ENCODE measurements at places on chromosomes 16 and 17.

DNA sequence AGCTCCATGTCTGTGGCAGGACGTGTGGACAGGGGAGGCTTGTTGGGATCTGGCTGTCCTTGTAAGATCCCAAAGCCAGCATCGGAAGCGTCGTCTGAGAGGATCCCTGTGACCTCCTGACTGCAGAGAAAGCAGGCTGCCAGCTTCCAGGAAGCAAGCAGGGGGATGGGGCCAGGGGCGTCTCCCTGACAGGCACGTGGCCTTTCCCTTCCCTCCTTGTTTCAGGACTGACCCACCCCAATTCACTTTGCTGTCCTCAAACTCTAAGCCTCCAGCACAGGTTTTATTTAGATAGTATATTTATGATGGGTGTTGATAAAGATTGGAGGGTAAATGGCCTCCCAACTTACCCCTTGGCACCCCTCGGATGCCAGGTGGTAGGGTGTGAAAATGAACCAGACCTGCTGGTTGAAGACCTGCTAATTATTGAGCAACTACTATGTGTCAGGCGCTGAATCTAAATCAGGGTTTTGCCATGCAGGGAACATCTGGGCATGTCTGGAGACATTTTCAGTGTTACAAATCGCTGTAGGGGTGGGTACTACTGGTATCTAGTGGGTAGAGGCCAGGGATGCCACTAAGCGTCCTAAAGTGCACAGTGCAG, 24.5 kb downstream of the SOCS1 start:
- DNase-seq = no peak

DNA sequence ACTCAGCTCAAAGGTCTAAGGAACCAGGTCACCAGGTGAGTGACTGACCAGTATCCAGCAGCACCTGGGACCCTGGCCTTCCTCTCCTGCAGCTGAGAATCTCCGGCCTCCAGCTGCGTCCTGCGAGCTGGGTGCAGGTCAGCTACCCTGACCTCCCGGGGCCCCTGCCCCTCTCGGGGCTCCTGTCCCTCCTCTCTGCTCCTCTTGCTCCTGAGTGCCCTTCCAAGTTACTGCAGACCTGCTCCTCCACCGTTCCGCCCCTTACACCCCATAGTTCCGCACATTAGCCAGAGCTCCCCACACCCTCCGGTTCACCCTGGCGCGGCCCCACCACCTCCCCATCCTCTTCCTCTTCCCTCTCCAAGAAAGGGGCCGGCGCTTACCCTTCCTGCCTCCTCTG, 10.6 kb downstream of the FOXJ1 start:
- no peak for DNase-seq

GRCh38 chr16:12305847-12306801, 329.6 kb downstream of the SNX29 start:
- DNase-seq = no peak

- no peak for DNase-seq
Observed at GRCh38 chr17:77117415-77117814, 23.4 kb upstream of the SEC14L1 start.

DNA sequence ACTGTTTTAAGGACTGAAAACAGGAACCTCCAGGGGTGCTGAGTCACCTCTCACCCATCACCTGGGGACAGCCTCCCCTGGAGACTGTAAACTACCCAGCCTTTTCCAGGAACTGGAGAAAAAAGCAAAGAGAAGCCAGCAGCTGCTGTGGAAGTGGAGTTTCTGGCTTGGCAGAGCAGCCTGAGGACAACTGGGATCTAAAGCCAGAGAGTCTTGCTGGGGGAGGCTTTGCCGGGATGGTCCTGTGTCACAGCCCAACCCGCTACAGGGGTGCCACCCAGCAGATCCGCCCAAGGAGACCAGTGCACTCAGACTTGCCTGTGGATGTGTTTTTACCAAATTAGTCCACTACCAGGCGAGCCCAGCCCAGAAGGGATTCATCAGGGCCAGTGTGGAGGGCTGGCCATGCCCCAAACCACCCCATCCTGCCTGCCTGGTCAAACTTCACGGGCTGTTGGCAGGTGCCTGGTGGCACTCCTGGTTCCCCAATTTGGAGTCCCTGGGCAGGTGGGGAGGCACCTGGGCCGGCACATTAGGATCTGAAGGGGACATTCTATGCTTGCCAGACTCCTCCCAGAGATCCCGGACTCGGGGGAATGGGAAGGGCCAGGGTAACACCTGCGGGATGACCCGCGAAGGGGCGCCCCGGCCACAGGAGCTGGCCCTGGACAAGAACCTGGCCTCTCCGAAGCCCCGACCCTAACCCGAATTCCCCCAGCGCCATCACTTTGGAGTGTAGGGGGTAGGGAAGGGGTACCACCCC, 771 bp downstream of the MSRB1 start:
- no peak for DNase-seq

- DNase-seq = no peak
Observed at GRCh38 chr17:72970797-72971196, 121.7 kb downstream of the SLC39A11 start.

- no peak for DNase-seq
Observed at GRCh38 chr17:64723781-64724180, 61.7 kb upstream of the SMURF2 start.

DNA sequence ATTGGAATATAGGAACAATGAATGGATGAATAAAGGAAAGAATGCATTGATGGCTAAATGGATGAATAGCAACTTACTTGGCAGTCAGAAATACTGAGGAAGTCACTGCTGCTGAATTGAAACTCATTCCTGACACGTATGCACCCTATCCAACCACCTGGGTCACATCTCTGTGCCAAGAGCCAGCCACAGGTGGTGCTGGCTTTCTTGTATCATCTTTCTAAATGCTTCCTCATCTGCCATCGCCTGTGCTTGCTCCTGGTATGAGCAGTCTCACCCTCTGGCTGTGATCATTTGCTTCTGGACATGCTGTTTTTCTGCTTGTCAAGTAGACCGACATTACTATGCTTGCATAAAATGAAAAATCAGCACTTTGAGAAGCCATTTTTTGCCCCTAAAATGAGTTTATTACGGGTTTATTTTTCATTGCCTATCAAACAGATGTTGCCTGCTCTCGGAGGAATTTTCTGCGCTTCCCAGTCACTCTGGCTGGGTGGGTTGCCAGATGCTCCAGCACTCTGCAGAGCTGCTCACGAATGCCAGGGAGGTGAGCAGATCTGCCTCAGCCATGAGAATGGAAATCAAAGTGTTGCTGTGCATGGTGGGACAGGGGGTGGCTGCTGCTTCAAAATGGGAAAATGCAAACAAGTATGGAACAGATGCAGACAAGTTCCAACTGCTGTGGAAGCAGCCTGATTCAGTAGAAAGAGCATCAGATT, 1349.6 kb upstream of the CDH8 start:
- DNase-seq = no peak

- DNase-seq = no peak
Observed at GRCh38 chr17:66386498-66387351, 84.3 kb downstream of the PRKCA start.

All from T follicular helper cell (primary cell).